Left kidney (tissue), 8 donors: ENCODE measurements at places on chromosomes 2 and 18.

- DNase-seq: no peak
Observed at GRCh38 chr2:108982259-108982679, 6.8 kb downstream of the EDAR start.

DNA sequence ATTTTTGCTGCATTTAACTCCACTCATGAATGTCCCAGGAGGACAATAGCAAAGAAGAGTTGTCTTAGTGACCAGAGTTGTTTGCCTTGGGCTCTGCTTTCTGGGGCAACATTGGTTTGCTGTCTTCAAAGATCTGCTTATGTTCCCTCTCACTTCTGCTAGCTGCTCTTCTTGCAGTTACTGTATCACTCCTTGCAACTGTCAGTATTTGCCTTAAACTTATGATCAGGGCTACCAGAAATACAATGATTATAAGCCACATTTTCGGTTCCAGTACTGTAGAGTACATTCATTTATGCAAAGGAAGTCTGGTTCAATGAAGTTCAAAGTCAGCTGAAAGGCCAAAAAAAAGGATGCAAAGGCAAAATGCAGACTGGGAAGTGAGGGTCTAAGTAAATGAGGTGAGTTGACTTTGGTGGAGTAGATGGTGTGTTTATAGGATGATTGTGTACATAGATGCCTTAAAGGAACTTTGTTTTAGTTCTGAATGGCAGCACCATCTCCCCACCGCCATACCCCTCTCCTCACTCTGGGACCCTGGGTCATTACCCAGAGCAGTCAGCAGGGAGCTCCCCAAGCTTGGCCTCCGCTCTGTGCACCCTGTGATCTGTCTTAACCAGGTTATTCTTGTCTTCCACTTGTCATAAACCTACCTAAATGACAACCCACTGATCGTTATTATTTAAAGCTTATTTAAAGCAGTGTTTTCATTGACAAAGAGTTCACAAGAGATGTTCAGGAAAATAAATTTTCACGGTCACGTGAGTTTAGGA is 236.0 kb downstream of the DOK6 start:
- DNase-seq: no peak

DNA sequence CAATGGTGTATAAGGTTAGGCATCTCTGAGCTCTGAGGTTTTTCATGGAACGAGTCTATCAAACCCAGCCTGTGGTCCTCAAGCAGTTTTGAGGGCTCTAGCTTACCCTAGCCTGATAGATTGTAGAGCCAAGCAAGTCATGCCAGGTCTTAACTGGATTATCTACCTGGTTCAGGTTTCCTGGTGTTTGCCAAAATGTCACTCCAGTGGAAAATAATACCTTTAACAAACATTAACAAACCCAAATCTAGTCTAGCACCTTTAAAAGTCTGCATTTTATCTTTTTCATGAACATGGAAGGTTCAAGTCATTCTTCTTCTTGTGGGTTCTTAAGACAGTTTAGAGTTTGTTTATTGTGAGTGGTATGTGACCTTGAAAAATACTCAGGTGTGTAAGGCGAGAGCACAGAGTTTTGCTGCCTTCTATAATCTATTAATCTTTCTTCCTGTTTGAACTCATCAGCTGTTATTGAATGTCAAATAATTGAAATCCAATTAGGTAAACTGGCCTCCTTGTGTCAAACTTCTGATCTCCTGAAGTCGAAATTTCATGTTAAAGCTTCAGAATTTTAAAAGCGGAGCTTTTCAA is 13.4 kb upstream of the ADGRF3 start:
- DNase-seq: no peak

- no peak for DNase-seq
Observed at GRCh38 chr2:130381619-130382018, 25.8 kb downstream of the PTPN18 start.

- no peak for DNase-seq
Observed at GRCh38 chr2:218476676-218477075, 57.8 kb downstream of the VIL1 start.

DNA sequence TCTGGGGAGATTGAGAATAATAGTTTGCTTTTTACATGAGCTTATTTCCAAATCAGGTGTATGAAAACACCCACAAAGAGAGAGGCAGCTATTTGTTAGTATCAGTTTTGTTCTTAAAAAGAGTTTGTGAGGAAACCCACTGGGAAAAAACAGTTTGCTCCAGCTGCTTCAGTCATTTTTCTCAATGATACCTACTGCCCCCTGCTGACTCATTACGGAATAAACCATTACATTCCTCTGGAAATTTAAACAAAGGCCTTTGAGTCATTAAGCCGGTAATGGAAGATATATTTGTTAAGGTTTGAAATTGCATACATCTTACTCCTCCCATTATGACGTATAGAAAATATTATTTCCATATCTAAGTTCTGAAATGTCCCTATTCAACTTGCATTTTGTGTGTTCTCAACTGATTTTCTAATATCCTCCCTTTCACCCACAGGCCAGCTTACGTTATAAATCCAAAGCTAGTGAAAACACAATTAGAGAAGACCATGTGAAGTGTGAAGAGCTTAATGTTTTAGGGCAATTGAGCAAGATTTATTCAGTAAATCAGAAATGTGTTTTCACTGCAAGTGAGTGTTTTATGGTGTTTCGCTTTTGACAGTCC is 761.6 kb downstream of the DSC3 start:
- DNase-seq: peak; percentile 78

GRCh38 chr2:240368781-240369331 is 66.6 kb upstream of the GPC1 start:
- no peak for DNase-seq

DNA sequence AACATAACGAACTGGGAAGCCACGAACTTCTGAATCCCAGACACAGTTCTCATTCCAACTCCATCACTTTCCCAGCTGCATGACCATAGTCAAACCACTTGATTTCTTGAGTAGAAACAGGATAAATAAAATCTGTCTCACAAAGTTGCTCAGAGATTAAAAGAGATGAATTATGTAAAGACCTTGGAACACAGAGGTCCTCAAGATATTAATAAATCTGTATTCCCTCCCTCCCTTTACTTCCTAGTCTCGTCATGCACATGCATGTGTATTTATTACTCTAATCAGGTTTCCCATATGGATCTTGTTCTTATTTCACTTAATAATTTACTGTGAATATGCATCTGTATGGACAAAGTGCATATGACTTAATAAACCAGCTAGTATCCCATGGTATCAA is 21.1 kb upstream of the CSRNP3 start:
- DNase-seq: no peak

GRCh38 chr2:96098900-96099590 is 17.3 kb downstream of the ADRA2B start:
- DNase-seq: no peak

DNA sequence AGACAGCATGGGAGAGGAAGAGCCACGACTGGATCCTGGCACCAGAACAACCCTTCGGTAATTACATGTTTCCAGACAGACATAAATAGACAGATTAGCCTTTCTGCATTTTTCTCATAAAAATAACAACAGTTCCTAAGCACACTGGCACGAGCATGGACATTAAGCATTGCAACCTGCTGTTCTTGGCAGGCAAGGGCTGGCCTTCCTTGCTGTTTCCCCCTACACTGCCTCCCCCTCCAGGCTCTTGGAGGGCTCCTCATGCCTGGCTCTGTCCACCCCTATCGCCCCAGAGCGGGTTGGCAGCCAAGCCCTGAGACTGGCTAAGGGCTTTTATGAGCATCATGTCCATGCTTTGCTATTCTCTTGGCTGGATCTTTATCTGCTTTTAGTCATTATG is 89.6 kb downstream of the TTC32 start:
- no peak for DNase-seq

- DNase-seq: no peak
Observed at GRCh38 chr2:212271583-212271982, 267.0 kb downstream of the ERBB4 start.

DNA sequence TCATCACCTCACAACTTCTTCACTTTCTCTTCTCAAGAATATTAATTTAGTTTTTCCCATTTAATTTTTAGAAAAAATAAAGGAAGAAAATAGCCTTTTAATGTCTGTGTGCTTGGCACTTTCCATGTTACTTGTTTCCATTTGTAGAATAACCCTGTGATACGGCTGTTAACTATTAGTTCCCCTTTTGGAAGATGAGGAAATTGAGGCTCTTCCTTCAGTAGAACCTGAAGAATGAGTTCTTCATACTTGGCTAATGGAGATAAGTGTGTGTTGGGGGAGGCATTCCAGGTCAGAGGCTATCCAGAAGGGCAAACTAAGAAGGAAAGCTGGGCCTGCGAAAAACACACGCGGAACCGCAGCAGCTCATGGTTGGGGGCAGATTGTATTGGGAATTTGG is 38.3 kb downstream of the ZNF532 start:
- no peak for DNase-seq

GRCh38 chr2:151037434-151037833 is 224.2 kb downstream of the RBM43 start:
- DNase-seq: no peak

- no peak for DNase-seq
Observed at GRCh38 chr2:118103951-118104940, 16.0 kb downstream of the INSIG2 start.

- DNase-seq: no peak
Observed at GRCh38 chr2:154554046-154554445, 144.4 kb upstream of the KCNJ3 start.

GRCh38 chr18:62828091-62828640 is 112.8 kb downstream of the PHLPP1 start:
- no peak for DNase-seq

DNA sequence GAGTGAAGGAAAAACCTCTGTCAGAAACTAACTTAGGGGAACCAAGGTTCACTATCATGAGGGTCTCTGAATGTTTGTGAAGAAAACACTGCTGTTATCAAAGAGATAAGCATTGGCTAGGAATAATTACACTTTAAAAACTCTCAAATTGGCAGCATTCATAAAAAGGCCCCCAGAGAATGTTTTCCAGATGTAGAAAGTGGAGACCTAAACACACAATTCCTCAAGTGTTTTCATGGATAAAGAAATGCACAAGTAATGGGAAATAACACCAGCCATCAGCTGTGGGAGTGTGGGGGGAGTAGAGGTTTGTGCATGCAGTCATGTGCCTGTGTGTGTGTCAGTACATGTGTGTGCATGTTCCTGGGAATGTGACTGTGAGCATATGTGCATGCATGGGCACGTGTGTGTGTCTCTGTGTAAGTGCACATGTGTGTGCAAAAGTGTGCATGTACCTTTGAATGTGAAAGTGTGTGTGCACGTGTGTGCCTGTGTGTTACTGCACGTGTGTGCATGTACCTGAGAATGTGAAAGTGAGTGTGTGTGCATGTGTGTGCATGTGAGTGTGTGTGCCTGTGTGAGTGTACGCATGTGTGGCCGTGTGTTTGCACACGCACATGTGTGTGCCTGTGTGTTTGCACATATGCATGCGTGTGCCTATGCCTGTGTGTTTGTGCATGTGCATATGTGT is 854.3 kb upstream of the SALL3 start:
- DNase-seq: no peak

DNA sequence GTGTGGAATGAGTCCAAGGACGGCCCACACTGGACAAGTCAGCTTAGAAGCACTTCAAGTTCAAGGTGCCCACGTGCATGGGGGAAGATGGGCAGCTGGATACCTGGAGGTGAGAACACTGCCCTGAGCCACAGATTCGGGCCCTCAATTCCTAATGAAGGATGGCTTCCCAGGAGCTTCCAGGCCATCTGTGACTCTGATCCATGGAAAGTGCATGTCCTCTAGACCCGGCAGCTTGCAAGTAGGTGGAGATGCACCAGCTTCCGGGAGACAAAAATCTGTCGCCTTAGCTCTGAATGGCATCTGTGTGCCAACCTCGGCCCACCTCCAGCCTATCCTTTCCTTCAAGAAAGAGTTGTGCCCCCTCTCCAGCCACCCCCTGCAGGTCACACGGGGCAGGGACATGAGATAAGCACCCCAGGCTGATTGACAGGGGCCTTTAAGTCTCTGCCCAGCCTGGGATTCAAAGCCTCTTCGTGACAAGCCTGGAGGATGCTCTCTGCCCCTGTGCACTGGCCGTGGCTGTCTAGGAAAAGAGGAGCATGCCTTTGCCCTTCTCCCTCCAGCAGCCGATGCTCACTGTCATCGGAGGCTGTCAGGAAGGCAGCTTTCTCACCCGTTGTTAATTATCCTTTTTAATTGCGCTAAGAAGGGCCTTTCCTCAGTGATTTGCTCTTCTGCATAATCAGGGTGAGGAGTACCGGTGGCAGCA is 65.5 kb downstream of the BIN1 start:
- no peak for DNase-seq

DNA sequence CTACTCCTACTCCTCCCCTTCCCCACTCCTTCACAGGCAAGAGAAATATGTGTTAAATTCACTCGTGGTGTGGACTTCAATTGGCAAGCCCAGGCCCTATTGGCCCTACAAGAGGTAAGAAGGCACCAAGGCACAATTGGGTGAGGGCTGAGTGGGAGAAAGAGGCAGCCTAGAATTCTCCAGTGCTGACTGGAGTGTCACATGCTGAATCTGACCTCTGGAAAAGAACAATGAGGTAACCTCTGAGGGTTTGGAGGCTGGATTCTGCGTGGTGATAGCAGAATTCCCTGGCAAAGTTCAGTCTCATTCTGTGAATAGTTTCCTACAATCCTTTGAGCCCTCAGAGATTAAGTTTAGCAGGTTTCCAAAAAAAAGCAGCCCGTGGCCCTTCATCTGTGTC is 6.9 kb downstream of the CENPA start:
- no peak for DNase-seq

DNA sequence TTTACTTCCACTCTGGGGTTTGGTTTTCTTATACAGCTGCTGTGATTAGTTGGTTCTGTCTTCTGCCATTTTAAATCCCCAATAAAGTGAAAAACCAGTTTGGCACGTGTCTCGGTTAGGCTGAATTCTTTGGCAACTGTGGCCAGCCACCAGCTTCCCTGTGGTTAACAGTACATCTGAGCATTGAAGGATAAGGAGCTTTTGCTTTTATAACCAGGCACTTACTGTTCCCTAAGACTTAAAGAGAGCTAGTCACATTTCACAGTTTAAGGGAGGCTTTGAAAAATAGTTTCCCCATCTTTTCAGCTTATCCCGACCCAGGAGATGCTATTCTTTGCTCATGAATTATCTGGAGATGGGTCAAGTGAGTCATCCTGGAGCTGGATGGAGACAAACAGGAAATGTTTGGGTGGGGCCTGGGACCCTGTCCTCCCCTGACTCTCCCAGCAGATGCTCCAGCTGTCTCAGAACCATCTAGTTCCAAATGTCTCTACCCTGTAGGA is 57.3 kb upstream of the EML6 start:
- no peak for DNase-seq

GRCh38 chr2:161170958-161171932 is 11.0 kb downstream of the TANK start:
- no peak for DNase-seq

DNA sequence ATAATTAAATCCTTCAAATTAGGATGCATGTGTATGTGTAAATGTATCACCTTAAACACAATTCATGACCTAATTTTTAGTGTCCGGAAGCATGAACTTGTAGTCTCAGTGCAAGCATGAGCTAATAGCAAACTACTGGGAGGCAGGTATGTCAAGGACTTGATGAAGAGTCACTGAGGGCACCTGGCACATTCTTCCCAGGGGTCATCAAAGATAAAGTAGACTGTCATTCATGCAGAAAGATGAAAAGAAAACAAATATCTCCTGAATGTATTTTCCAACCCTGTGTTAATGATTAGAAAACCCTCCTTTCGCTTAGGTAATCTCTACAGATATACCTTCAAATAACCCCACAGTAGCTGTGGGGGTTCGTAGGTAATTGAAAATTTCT is 234.9 kb downstream of the SOCS6 start:
- DNase-seq: no peak

GRCh38 chr18:44742718-44743311 is 62.1 kb downstream of the SETBP1 start:
- DNase-seq: no peak
